Suppressor macrophage treated with lipopolysaccharide for 1 hour (primary cell): ENCODE measurements at places on chromosomes 1 and 21.

- DNase-seq = no peak
These were observed 7.2 kb upstream of the DSCAM start for GRCh38 chr21:40853956-40854688.

DNA sequence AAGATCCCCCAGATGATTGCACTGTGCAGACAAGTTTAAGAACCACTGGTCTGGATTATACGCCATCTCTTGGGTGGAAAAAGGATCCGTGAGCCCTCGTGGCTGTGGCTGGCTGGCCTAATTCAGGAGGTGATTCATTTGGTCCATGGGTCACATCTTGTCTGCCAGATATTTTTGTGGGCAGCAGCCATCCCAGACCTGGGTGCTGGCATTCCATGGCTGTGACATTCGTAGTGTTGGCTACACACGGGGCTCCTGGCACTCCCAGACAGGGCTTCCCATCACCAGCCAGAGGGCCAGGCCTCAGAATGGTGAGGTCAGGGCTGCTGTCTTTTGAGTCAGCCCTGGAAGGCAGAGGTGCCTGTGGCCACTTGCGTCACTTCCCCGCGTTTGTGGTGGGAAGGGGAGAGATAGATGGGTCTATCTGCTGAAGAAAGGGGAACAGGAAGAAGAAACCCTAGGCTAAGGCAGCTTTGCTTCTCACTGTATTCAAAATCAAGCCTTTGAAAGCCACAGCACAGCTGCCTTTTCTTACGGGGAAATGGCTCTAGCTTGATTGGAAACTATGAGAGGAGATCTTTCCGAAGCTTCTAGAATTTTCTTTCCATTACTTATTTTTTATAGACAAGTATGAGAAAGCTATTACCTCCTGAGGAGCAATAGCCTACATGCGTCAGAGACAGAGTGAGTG is 32.4 kb downstream of the EIF2D start:
- DNase-seq = peak; percentile 96

- DNase-seq = no peak
These were observed 37.0 kb upstream of the POFUT2 start for GRCh38 chr21:45324489-45325205.

DNA sequence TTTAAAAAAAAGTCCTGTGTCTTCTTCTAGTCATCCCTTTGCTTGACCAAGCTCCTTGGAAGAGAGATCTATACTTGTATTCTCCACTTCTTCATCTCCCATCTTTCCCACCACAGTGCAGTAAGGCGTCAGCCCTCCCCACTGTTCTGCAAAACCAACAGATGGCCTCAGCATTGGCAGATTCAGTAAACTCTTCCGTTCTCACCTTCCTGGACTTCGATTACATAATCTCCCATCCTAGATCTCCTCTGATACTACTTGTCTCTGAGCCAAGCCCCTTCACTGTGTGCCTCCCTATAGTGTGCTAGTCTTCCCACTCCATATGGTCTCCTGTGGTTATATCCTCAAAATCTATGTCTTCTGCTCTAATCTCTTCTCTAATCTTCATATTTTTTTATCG is 1.6 kb upstream of the COLGALT2 start:
- DNase-seq = no peak

DNA sequence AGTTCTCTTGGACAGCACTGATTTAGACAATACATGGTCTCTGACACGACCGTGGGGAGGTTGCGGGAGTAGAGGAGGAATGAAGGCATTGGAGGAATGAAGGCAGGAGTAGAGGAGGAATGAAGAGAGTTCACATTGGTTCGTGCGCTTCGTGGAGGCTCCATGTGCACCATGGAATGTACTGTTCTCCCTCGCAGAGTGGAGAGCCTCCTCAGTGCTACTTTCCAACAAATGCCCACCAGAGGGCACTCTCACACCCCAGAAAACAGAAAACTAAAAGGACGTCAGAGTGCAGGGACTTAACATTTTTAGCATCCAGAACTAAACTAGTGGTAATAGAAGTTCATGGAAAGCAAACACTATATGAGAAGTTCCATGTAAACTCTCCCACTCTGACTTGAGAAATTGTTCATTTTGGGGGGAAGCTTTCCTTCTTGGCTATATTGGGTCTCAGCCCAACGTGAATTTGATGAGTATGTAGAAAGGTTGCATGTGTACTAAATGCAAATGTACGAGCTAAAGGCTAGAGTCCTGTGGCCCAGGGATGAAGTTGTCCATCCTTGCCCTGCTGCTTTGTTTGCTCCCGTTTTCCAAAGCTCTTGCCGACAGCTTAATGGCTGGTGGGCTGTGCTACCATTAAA is 211.6 kb downstream of the LMX1A start:
- DNase-seq = peak; percentile 59

GRCh38 chr1:209527993-209528717 is 55.4 kb upstream of the CAMK1G start:
- no peak for DNase-seq

DNA sequence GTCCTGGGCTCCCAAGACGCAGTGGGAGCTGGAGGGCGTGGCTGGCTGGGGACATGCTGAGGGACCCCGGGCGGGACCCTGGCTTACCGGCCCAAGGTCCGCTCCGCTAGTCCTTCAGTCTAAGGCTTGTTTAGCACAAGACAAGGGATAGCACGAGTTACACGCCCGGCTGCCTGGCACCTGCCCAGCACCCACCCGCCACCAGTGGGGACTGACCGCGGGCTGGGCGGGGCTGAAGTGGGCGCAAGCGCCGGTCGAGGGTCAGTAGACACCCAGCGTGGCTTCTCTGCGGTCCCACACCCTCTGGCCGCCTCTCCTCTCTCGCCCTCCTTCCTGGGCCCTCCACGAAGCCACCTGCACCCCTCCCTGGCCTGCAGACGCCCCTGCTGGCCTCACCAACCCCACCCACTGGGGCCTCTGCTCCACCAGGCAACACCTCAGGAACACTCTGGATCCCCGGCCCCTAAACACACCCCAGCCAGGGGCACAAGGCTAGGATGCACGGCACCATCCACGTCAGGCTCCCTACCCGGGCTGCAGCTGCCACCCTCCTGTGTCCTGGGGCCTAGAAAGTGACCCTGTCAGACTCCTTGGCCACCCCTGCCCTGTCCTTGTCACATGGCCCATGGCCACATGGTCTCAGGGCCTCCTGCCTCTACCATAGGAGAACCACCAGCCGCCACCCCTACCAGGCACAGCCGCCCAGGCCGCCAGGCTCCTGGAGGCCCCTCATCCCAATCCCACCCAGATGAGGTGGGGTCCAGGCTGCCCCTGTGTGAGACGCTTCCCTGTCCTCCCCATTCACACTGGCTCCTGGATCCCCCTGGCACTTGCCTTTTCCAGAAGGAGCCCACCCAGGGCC is 6.1 kb downstream of the TAS1R3 start:
- no peak for DNase-seq

- no peak for DNase-seq
These were observed 219.1 kb upstream of the FMN2 start for GRCh38 chr1:239872626-239873025.

GRCh38 chr1:63004868-63005267 is 220.9 kb downstream of the ATG4C start:
- no peak for DNase-seq

GRCh38 chr1:91768120-91768519 is 117.8 kb downstream of the TGFBR3 start:
- DNase-seq = no peak

DNA sequence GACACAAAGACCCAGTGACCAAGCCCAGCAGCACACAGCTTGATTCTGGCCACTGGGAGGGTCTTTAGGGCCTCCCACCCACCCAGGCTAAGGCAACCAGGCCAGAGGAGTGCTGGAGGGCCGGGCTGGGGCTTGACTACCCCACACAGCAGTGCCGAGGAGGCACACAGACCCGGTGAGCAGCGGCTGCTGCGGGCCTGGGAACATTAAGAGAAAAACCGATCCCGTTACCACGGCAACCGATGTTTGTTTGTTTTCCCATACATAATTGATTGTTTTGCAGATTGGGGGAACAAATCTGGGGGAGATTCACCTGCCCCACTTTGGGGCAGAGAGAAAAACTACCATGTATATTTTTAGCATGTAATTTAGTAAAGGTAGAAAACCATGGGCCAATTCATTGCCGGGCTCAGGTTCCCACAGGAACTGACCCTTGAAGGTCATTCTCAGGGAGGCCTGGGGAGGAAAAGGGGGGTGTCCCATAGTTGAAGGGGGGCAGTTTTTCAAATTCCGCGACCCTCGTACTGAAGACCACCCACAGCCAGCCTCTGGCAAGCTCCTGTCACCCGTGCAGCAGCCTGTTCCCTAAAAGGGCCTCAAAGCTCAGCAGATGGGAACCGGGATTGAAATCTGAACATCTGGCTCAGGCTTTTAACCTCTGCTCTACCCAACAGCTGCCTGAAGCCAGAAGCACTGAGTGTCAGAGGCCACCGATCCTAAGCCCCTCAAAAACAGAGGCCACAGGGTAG is 35.3 kb downstream of the CHD5 start:
- no peak for DNase-seq

GRCh38 chr1:54643736-54644135 is 2.1 kb downstream of the MROH7 start:
- DNase-seq = no peak

- DNase-seq = no peak
These were observed 138.4 kb upstream of the VAMP3 start for GRCh38 chr1:7632681-7633080.

- no peak for DNase-seq
These were observed 27.8 kb upstream of the UBE2U start for GRCh38 chr1:64175639-64176038.

- DNase-seq = peak; percentile 52
These were observed 88.3 kb downstream of the RPE65 start for GRCh38 chr1:68361346-68361910.

GRCh38 chr21:38879912-38880576 is 74.3 kb downstream of the ETS2 start:
- peak; percentile 87 for DNase-seq

- DNase-seq = peak; percentile 73
These were observed 5.0 kb downstream of the NOS1AP start for GRCh38 chr1:162074276-162075005.

GRCh38 chr1:6302568-6302967 is 41.7 kb upstream of the GPR153 start:
- DNase-seq = no peak

DNA sequence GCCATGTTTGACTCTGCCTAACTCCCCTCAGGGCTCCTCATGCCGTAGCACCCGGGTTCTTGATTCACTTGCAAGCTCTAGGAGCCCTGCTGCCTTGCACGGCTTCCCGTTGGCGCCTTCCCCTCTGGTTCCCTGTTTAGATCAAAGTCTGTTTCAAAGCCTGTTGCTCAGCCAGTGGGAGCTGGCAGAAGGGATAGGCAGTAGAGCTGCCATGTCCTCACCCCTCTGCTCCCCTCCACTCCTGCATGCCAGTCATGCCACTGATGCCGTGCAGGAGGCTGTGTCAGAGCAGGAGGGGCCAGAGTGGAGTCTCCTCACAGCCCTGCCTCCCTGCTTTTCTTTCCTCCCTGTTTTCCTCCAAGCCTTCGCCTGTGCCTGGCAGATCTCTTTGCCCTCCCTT is 26.5 kb downstream of the HMGCS2 start:
- DNase-seq = no peak

DNA sequence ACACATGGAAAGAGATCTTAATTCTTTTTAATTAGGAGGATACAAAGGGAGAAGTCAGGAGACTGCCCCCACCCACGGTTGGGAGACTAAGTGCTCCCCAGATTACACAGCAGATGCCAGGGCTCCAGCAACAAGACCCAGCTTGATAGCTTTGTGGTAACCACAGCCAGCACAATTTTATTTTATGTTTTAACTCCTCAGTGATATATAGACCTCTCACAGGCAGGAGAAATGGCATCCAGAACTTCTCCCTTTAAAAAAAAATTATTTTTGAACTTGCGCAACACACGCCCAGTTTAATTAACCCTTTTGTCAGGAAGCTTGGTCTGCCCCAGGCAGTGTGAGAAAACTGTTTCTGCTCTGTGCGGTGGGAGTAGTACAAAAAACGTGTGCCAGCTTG is 62.6 kb upstream of the ACOT11 start:
- DNase-seq = peak; percentile 72

DNA sequence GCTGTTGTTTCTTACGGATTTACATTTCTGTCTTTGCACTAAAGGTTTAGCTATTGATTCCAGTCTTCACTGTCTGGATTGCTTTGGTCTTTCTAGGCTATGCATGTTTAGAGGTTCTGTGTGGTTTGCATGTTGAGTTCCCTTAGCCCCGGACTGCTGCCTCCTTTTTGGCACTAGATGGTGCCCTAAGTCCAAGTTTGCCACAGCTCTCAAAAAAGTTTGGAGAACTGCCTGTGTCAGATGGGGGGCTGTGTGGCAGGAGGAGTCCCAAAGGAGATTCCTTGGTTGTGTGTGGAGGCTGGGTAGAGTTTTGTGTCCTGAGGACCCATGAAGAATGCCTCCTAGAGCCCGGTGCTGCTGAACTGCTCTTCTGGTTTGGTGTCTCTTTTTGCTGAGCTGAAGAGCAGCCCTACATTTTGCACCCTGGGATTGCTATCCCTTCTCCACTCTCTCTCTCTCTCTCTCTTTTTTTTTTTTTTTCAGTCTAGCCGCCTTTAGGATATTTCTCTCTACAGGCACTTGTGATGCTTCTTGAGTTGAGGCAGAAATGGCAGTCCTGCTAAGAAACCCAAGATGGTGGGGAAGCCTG is 74.4 kb downstream of the PTGS2 start:
- peak; percentile 83 for DNase-seq

- DNase-seq = peak; percentile 62
These were observed 17.1 kb upstream of the PRRC2C start for GRCh38 chr1:171468120-171468750.

- DNase-seq = no peak
These were observed 5.7 kb downstream of the GSTM5 start for GRCh38 chr1:109717729-109718128.

- no peak for DNase-seq
These were observed 42.4 kb downstream of the PKP1 start for GRCh38 chr1:201325678-201326060.

DNA sequence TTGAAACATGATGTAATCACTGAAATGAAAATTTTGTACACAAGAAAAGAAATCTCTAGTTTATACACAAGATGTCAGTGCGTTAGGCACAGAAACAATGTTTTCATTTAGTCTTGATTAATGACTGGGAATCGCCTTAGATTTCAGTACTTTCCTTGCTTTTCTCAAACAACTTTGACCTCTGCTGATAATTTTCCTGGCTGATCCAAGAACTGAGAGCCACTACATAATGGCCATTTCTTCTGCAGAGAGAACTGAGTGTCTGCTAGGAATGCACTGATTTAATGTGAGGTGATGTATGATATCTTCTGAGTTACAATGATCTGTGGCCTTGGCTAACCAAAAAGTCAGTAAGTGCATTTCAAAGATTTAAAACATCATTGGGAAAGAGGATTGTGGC is 308.1 kb downstream of the CTH start:
- no peak for DNase-seq

DNA sequence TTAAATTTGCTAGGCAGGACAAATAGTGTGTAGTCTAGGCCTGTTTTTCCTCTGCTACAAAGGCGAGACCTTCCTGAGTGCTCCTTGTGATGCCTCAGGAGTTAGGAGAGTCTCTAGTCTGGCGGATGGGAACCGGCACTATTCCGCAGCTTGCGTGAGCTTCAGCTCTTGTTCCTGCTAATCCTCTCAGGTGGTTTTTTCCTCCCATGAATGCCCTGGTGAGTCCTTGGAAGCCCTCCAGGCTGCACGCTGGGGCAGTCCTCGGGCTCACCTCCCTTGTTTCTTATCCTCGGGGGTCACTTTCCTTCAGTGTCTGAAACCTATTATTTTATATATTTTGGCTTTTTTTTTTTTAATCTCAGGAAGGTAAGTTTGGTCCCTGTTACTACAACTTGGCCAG is 28.2 kb downstream of the UTS2 start:
- no peak for DNase-seq

- DNase-seq = no peak
These were observed 16.2 kb upstream of the ATP13A2 start for GRCh38 chr1:17027900-17028299.

- no peak for DNase-seq
These were observed 5.3 kb downstream of the FTCD start for GRCh38 chr21:46150073-46150472.

- DNase-seq = no peak
These were observed 154.5 kb downstream of the DENND1B start for GRCh38 chr1:197620714-197621163.
